WERI-Rb-1 (cell line): ENCODE measurements at places on chromosomes 4 and X.

- DNase-seq = no peak
Observed at GRCh38 chrX:153673428-153674218, at the start of gene PNCK. TSS of gene PNCK (minus strand) at chrX:153673813. CDS start at chrX:153673076, 737 bp downstream.

- no peak for DNase-seq
Observed at GRCh38 chrX:147351644-147352043, 537.1 kb upstream of the CXorf51A start.

- no peak for DNase-seq
Observed at GRCh38 chr4:41420541-41420940, 117.4 kb upstream of the LIMCH1 start.

GRCh38 chr4:89254847-89255246 is 52.8 kb downstream of the GPRIN3 start:
- peak; percentile 55 for DNase-seq

DNA sequence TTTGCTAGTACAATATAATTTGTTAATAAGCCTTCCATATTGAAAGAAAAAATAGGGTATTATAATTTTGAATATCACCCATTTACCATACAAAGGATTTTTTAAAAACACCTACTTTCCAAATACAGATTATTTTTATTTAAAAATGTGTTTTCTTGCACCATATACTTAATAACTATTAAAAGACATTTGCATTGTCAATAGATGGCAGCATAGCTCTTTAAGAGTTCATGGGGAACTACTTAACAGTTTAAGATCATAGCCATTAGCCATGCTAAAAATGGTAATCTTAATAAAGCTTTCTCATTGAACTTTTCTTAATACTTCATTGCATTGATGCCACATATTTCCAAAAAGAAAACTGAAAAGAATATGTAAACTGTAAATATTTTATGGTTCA is 1995.9 kb downstream of the C4orf33 start:
- DNase-seq = no peak

DNA sequence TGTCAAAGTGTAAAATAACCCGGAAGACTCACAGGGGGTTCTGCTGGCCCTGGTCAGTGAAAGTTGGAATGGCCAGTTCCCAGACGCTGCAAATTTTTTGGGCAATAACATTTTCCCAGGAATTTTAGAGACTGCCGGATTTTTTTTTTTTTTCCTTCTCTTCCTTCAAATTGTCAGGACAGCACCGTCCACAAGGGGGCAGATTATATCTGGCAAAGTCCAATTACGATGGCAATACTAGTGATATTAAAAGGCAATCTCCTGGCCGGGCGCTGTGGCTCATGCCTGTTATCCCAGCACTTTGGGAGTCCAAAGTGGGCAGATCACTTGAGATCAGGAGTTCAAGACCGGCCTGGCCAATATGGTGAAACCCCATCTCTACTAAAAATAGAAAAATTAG is 20.5 kb downstream of the SLC25A5 start:
- DNase-seq = peak; percentile 52

DNA sequence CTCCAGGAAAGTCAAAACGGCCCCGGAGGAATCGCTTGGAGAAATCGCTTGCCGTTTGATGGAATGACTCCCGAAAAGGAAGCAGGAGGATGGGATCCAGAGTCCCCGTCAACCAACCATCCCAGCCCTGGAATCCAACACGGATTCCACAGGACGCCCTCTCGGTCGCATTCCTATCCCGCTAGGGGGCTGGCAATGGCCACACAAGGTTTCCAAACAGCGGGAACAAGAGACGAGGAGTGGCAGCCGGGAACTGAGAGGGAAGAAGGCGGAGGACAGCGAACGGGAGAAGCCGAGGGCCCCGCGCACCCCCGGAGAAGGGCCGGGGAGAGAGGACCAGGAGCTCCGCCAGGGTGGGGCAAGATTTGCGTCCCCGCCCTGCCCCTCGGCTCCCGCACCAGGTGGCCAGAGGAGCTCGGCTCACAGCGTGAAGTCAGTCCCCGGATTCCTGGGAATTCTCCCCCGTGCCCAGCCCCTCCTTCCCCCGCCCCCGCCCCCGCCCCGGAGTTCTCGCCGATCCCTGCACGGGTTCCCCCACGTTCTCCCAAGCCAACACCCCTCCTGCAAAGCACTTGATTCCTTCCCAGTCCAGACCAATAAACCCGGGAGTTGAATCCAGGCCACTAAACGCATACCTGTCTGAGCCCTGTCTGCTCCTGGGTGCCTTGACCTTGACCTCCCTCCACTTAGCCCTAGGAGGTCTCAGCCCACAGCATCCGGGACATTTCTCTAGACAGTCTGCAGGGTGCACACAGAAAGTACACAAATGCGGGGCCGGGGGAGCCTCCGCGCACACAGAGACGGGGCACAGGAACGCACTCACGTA is 1.4 kb downstream of the PDZD4 start:
- peak; percentile 47 for DNase-seq

GRCh38 chr4:128600410-128600809 is 209.1 kb upstream of the JADE1 start:
- no peak for DNase-seq

- no peak for DNase-seq
Observed at GRCh38 chr4:16204505-16204904, 21.8 kb downstream of the TAPT1 start.

DNA sequence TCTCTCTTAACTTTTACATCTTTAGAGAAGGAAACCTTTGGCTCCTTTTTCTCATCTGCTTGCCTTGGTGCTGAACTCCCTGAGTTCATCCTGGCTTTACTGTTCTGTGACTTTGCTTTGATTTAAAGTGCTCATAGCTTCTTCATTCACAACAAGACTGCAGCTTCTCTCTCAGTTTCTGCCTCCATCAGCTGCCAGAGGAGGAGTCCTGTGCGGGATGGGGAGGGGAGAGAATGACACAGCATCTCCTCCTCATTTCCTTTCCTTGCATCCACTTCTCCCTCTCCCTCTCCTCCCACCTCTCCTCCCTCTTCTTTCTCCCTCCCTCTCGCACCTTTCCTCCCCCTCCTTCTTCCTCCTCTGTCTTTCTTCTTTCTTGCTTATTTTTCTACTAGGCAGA is 42.0 kb downstream of the CBLL2 start:
- no peak for DNase-seq

DNA sequence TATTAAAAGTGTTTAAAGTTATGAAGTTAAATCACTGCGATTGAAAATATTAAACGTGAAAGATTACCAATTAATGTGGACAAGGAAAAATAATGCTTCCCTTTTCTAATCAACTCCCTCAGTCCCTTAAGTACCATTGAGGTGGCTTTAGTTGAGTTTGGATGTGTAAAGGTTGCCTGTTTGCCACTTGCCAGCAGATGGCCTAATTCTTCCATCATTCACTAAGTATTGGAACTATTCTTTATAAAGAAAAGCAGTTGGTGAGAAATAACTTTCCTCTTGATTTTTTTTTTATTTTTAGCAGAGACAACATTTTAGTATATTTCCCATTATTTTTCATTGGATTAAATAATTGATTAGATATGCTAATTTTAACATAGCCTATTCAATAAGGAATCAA is 295.9 kb upstream of the TACR3 start:
- peak; percentile 36 for DNase-seq

GRCh38 chr4:12636191-12636590 is 847.9 kb downstream of the RAB28 start:
- no peak for DNase-seq

- no peak for DNase-seq
Observed at GRCh38 chrX:15943391-15943790, 88.8 kb upstream of the AP1S2 start.

GRCh38 chr4:89294573-89295269 is 12.9 kb downstream of the GPRIN3 start:
- DNase-seq = no peak

DNA sequence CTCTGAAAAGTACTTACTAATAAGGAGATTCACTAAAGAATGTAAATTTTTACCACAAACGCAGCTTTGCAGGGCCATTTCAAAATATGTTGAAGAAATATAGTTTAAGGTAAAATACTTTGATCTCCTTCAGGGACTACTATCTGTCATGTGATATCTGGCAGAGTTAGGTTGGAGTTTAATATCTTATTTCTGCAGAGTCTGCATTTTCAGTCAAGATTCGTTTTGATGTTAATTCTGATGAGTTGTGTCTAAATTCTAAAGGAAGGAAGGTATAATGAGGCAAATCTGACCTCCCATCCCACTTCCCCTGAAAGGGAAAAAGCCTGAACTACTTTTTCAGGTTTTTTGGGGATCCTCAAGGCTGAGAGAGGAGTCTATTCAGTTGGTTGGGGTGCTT is 123.9 kb upstream of the TECRL start:
- no peak for DNase-seq

DNA sequence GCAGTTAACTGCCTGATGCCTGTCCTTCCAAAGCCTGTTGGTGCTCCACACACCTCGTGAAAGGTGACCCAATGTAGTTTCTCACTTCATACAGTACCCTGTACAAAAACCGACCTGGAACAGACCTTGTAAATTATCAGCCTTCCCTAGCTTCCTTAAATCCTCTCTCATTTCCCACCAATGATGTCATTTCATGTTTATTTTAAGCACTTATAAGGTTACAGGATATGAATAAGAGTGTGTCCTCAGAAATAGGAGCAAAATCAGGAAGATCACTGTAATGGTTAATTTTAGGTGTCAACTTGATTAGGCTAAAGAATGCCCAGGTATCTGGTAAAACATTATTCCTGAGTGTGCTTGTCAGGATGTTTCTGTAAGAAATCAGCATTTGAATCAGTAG is 44.7 kb downstream of the TMEM150C start:
- DNase-seq = no peak

DNA sequence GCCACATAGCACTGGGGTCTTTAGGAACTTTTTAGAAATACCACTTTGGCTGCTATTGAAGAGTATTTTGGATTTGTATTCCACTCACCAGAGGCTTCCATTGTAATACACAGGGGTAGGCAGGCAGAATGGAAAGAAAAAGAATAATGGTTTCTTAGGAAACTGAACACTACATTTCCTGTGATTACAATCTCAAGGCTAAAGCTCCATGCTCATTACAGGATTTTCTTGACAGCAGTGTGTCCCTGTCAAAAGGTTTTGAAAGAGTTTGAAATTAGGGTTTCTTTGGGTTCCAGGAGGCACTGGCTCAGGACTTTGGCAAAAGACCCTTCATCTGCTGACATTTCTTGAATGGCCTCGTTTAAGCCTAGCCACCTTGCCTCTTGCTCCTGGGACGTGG is 74.8 kb upstream of the STIM2 start:
- DNase-seq = no peak

DNA sequence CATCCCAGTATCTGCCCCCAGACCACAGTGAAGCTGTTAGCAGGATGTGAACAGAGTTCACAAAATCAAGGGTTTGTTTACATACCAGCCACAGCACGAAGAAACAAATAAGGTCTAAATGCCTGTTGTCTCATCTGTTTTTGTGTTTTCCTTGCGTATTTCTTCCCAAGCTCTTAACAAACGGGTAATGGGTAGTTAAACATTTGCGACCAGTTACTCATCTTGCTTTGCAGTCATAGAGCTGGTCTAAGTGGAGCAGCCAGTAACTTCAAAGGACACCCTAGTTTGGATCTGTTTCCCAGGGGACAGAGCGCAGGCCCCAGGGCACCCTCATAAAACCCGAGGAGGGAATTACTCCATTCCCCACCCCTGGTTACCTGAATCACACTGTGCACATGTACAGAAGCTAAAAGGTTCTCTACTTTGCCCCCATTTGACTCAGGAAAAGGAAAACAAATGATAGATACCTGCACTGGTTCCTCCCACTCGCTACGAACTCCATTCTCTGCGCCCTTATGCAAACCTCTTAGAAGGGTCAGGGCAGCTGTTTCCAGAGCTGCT is 68.8 kb downstream of the MAML3 start:
- no peak for DNase-seq

- DNase-seq = peak; percentile 67
Observed at GRCh38 chr4:16794816-16795445, 103.5 kb downstream of the LDB2 start.

DNA sequence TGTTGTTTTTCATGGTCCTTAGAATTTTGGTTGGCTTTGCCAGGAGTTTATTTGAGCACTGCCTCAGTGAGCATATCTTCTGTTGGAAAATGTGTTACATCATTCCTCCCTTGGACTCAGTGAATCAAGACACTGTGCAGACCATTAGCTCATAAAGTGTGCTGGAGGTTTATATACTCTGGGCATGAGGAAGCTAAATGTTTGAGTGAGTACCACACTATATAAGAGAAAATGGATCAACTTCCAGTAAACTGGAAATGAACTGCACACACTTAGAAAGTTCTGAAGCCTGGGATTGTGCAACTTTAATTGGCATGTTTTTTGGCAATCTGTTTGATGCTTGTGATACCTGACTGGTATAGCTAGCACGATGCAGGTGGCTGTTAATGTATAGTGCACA is 75.9 kb downstream of the LIMCH1 start:
- no peak for DNase-seq

- no peak for DNase-seq
Observed at GRCh38 chrX:83145876-83146275, 362.2 kb upstream of the POU3F4 start.

- DNase-seq = no peak
Observed at GRCh38 chr4:5554376-5554775, 154.0 kb downstream of the EVC2 start.

GRCh38 chr4:67587156-67587555 is 28.6 kb downstream of the STAP1 start:
- DNase-seq = no peak

DNA sequence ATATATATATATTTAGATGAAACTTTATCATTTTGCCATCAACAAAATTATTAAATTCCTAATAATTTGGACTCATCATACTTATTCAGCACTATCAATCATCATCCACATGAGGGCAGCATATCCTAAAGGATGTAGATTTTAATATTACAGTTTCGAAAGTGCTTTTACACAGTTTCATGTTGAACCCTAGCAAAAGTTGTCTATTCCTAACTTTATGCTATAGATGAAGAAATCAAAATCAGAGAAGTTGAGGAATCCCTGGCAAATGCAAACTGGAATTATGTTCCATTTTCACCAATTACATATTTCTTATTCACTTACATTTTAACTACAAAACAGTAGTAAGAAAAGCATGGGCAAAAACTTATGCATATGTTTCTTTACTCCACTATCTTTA is 36.6 kb upstream of the UGT2A1 start:
- DNase-seq = no peak

DNA sequence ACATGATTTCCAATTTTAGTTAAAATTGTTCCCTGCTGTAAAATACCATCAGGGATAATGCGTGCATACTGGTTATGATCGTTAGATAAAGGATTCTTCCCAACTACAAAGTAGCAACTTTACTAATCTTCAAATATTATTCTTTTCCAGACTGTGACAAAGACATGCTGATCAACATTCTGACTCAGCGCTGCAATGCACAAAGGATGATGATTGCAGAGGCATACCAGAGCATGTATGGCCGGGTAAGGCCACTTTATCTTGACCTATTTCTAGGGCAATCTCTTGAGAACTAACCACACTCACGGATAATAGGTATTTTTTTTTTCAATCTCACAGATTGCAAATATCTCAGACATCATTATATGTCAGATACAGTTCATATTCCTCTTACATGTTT is 47.0 kb downstream of the ANXA10 start:
- DNase-seq = no peak
